ENCODE measurements at places on chromosomes 16 and 17.

DNA sequence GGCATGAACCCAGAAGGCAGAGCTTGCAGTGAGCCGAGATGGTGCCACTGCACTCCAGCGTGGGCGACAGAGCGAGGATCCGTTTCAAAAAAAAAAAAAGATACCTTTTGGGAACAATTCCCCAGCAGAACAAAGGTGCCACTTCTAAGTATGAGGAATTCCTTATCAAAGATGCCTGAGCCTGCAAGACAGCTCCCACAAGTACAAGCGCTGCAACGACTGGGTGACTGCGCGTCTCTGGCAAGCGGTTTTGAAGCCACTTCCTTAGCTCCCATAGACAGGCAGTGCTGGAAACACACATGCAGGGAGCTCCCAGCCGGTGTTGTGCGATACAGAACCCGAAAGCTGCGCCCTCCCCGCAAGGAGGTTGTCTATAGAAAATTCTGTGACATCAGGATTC lies 60.5 kb downstream of the ADCY9 start:
- DNase-seq, result no peak

DNA sequence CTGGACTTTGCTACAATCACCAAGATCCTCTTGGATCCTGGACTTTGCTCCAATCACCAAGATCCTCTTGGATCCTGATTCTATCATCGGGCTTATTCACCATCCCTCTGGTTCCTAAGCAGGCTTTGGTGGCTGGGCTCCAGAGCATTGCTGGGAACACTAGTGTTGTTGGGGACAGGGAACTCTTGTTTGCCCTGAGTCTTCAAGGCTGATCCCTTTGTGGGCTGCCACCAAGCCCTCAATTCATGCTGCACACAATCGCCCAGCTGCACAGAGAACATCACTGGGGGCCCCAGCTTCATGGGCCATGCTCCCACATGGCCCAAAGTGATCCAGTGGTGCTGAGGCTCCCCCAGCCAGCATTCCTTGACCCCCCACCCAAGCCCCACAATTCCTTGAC lies 88.3 kb downstream of the TMEM132E start:
- DNase-seq, result peak; percentile 65

- no peak for DNase-seq
Measured at GRCh38 chr17:50917418-50917743, 51.2 kb upstream of the TOB1 start.

- no peak for DNase-seq
Measured at GRCh38 chr17:44581868-44582267, 24.6 kb downstream of the FZD2 start.
